Choroid plexus epithelial cell (primary cell): ENCODE measurements at places on chromosomes 7 and 10.
A peak's percentile ranks its signal among the peaks of the same experiment; 100 is the strongest.

GRCh38 chr7:156956727-156957126 is 7.2 kb downstream of the NOM1 start:
- DNase-seq = no peak

DNA sequence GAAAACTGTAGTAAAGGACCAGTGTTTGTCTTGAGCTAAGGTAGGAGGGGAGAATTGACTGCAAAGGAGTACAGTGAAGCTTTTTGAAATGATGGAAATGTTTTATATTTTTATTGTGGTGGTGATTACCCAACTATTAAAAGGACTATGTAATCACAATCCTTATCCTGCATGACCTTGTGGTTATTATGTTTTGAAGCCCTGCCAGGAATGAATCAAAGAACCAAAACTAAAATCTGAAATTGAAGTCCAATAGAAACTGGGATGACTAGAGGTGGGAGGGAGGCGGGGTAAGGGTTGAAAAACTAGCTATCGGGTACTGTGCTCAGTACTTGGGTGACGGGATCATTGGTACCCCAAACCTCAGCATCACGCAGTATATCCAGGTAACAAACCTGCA is 8.2 kb downstream of the CCDC7 start:
- DNase-seq = peak; percentile 1

DNA sequence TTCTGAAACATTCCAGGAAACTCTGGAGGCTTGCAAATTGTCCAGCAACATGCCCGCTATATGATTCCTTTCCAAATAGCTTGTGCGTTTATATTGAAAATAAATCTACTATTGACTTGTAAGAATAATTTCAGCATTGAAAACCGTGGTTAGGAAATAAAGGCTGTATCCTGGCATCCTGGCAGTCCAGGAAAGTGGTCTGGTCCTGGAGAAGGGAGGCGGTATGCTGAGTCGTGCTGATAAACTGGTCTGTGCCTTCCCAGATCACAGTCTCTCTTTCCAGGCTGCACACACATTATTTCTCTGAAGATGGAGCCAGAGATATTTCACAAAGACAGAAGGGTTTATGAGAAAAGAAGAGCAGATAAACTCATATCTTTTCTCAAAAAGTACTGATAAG is 350.1 kb upstream of the COBL start:
- DNase-seq = no peak

DNA sequence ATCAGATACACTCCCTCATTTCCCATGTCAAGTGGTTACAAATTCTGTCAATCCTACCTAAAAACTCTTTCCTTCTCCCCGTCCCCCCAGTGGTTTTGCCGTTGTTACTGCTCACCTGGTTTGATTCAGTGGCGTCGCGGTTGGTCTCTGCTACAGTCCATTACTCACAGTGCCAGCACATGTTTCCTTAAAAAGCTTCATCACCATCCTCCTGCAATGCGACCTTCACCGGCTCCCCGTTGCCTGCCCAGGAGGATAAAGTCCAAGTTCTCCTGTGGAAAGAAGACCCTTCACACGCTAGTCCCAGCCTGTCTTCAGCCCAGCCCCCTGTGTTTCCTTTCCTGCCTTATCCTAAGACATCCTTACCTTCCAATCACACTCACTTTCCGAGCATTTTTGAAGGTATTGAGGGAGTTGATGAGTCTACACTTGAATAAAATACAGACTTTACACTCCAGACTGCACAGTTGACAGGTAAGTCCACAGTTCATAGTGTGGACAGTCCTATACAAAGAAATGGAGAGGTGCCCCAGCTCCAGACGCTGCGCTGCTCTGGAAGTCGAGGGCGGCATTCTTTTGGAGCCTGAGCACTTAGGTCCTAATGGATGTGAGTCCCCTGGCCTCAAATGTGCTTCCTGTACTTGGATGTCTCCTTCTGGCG is 3.4 kb upstream of the LARP4B start:
- no peak for DNase-seq

- DNase-seq = peak; percentile 88
Measured at GRCh38 chr7:116953906-116954838, 871 bp downstream of the ST7 start.

DNA sequence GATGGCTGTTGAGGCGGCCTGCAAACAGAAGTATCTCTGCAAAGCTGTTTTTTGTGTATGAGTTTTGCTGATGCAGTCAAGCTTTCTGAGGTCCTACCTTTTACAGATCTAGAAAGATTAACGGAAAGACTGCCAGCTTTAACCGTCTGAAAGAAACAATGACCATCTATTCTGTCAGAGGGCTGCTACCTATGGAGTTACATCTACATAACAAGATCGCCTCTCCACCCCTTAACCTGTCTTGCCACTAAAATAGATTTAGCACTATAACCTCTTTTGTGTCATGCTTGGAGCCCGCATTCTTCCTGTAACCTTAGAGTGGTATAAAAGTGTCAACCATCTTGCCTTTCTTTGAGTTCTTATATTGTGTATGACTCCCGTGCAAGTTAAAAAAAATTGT is 291.2 kb downstream of the POM121L12 start:
- DNase-seq = no peak

DNA sequence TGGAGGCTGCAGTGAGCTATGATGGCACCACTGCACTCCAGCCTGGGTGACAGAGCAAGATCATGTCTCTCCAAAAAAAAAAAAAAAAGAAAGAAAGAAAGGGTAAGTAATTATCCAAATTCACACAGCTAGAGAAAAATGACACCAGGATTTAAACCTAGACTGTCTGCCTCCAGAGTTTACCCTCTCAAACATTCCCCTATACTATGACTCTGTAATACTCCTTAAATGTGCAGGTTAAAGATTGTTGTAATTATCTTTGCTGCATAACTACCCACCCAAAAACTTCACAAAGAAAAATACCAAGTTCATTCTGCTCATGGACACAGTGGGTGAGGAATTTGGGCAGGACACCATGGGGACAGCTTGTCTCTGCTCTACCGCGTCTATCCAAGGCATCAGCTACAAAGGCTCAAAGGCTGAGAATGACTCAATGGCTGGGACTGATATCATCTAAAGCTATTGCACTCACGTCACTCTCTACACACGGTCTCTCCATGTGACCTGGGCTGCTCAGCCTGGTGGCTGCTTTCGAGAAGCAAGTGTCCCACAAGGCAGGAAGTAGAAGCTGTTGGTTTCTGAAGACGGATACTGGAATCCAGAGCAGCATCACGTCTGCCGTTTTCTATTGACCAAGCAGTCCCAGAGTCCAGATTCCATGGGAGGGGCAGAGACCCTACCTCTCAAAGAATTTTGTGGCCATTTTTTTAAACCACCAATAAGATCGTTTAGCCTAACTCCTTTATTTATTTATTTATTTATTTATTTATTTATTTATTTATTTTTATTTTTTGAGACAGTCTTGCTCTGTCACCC is 185.7 kb upstream of the AUTS2 start:
- peak; percentile 10 for DNase-seq

- DNase-seq = peak; percentile 7
Measured at GRCh38 chr10:98186681-98187080, 52.2 kb downstream of the R3HCC1L start.

GRCh38 chr7:151246102-151246850 is 2.2 kb downstream of the SMARCD3 start:
- peak; percentile 39 for DNase-seq

- DNase-seq = no peak
Measured at GRCh38 chr7:22635349-22635748, 91.7 kb upstream of the IL6 start.

DNA sequence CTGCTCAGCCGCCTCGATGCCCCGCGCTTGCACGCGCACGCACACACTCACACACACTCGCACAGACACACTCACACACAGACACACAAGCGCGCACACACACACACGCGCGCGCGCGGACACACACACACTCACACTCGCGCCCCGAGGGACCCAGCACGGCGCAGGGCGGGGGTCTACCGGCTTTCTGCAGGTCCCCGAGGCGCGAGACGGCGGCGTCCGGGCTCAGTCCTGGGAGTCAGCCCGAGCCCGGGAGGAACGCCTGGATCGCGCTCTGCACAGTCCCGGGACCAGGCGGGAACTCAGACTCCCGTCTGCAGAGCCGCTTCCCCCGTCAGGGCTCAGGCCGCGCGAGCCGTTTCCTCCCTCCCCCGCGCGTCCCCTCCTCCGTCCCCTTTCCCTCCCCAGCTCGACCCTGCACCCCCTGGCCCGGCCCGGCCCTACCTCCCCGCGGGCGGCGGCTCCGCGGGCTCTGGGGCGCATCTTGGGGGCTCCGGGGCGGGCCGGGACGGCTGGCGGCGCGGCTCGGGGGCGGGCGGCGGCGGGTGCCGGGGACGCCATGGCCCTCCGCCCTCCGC is 464 bp downstream of the DENND2A start:
- DNase-seq = peak; percentile 59

- DNase-seq = no peak
Measured at GRCh38 chr10:50851884-50852671, 33.3 kb downstream of the A1CF start.

GRCh38 chr10:36452851-36453250 is 672.5 kb upstream of the ANKRD30A start:
- no peak for DNase-seq

- no peak for DNase-seq
Measured at GRCh38 chr7:112149734-112150133, 56.5 kb downstream of the DOCK4 start.

GRCh38 chr7:87628780-87629569 is 777 bp downstream of the RUNDC3B start:
- DNase-seq = peak; percentile 12
